ENCODE measurements at places on chromosomes 2 and 18.

GRCh38 chr2:8514274-8514662 lies 167.6 kb upstream of the ID2 start:
- DNase-seq, result no peak

DNA sequence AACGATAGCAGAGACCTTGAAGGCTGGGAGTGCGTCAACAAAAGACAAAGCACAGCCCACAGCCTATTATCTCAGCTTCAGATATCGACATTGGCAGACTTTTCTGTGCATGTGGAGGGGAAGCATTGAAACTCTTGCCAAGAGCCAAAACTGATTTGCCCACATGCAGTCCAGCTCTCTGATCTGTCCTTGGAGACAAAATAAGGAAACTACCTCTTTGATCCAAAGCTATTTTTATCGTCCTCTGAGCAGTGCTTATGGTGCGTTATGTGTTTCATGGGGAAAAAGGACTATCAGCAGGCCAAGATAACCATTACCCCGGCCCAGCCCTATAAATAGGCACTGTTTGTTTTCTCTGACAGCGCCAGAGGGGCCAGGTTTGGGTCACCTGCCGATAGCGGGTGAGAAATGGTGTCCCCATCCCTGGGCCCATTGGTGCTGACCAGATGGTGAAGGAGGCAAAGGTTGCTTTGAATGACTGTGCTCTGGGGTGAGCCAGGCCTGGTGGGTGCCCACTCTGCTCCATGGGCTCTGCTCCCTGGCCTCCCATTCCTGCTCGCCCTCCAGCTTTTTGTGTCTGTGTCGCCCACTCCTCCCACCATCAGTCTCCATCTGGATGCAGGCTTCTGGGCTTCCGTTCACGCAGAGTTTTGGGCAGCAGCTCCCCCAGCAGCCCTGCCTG lies 176.1 kb upstream of the HS6ST1 start:
- DNase-seq, result no peak

GRCh38 chr2:219247678-219248642 lies 2.7 kb downstream of the STK16 start:
- peak; percentile 28 for DNase-seq

DNA sequence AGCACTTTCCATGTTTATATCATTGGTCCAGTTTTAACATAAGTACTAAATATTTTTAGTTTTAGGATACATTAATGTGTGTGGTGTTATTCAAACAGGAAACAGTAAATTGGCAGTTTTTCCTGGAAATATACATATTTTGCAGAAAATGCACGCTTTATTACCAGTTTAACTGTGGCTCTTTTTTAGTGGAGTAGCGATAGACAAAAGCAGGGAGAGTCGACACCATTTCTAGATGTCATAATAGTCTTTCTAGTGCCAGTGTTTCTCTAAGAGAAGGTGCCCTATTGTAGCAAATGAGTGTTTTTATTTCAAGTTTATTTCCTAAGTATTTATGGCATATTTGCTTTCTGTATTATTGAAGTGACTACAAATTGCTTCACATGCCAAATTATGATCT lies 9.1 kb upstream of the SLC35G4 start:
- no peak for DNase-seq

- no peak for DNase-seq
Observed at GRCh38 chr2:217371781-217372213, 511.9 kb upstream of the TNP1 start.

GRCh38 chr2:112787294-112787693 lies 3.0 kb upstream of the IL1A start:
- no peak for DNase-seq

DNA sequence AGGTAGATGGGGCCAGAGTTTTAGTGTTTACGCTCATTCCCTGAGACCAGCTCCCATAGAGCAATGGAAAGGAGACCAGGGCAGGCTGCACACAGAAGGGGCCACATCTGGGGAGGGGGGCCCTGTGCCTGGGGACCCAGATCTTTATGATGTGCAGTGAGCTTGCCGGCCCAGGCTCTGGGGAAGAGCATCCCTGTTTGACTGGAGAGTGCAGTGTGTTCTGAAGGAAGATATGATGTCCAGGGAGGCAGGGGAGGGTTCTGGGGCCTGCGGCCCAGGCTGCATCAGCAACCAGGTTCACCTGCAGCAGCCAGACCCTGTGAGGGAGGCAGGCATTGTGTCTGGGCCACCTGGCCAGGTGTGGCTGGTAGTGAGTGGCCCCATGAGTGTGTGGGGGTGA lies 13.8 kb downstream of the TPO start:
- no peak for DNase-seq

DNA sequence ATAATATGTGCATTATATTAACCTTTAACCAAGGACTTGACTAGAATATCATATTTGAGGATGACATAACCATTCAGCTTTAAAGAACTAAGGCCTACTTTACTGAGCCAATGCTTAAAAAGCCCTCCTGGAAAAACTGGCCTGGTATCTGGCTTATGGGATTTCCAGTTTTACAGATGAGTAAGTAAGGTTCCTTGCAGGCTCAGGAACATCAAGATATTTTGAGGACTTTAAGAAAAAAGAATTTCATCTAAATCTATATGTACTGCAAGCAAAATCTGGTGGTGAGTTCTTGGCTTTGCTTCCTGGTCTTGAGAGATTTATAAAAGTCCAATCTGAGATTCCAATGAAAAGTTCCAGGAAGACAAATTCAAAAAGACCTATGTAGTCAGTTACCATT lies 417.0 kb upstream of the NRXN1 start:
- no peak for DNase-seq

GRCh38 chr2:122831649-122832048 lies 1076.2 kb downstream of the TSN start:
- DNase-seq, result no peak

Data from activated CD8-positive, alpha-beta memory T cell treated with anti-CD3 and anti-CD28 coated beads for 48 hours (primary cell).